CD4-positive, alpha-beta T cell (primary cell): ENCODE measurements at places on chromosomes 3 and 15.

GRCh38 chr3:130491431-130491830 is 25.5 kb upstream of the COL6A6 start:
- no peak for DNase-seq

DNA sequence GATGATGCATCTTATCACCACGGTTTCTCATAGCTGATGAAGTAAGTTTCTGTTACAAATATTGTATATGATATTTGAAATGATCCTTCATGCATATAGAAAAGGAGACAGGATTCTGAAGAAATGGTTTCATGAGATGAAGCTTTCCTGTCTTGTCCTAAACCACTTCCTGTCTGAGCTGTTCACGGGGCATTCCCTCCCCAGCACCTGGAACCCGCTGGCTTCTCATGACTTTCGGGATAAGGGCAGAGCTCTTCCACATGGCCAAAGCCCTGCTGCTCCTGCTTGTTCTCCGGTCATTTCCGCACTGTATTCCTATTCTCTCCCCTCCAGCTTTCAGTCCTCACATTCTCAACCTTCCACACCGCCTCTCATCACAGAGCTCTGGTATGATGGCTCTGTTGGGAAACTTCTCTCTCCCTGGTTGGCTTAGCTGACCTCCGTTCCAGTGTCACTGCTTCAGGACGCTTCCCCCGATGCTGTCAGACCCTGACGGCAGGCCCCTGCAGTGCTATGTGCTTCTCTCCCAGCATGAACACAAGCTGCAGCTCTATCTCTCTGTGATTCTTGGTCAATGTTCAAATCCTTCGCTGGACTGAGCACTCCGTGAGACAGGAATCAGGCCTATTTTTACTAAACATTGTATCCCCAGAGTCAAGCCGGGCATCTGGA is 86.9 kb upstream of the HERC1 start:
- DNase-seq = no peak

DNA sequence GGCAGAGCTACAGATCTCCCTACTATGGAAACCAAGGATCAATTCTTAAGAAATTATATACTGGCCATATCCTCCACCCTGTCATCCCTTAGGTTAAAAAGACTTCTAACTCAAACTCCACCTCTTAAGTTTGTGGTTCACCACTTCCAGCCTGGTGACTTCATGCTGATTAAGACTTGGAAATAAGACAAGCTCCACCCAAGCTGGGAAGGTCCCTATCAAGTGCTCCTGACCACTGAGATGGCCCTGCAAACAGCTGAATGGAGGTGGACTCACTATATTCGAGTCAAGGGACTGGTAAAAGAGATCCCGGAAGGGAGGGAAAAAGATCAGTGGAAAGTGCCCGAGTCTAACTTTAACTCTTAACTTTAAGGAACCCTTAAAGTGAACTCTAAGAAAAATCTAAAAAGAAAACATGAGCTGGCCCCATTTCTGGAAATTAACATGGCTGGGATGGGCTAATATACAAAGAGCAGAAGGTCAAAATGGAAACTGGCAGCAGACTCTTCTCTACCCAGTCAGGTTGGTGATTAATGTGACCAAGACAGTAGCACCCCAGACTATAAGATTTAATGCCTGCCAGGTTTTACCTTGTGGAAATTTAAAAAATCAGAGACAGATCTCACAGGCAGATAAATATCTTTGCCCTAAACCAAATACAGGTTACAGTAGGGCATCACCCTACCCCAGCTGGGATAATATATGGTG is 43.9 kb downstream of the PPCDC start:
- peak; percentile 15 for DNase-seq

DNA sequence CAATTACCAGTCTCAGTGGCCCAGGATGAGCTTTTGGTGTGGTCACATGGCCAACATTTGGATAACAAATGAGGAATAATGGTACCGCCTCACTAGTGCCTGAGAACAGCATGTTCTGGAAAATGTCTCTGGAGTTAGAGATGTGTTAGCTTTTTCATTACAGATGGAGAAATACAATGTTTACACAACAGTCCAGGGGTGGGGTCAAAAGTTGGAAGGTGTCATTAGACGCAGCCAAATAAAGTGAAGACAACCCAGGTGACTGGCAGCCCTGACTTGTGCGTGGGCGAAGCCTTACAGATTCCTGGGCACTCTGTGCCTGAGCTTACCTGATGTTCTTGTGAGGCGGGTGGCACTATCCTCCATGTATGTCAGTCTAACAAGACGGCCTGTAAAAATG is 12.8 kb downstream of the IL17RB start:
- no peak for DNase-seq

- DNase-seq = no peak
Measured at GRCh38 chr3:10353160-10353559, 32.2 kb upstream of the SEC13 start.

GRCh38 chr15:91368611-91369010 is 268.6 kb downstream of the SV2B start:
- no peak for DNase-seq

GRCh38 chr15:67559158-67559557 is 16.7 kb downstream of the MAP2K5 start:
- DNase-seq = no peak

DNA sequence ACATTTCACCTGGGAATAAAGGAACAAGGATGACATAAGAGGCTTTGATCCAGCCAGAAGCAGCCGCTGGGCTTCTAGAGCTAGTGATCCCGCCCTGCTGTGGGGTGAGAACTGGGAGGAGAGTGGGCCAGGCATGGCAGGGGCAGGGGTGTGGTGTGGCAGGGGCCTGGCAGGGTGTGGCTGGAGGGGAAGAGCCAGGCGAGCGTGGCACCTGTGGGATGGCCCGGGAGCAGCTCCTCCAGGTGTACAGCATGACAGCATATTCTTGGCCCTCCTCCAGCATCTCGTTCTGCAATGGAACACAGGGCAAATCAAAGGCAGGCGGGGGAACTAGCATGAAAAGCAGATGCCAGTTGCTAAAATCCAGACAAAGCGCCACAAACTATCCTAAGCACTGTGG is 35.5 kb downstream of the CYFIP1 start:
- DNase-seq = no peak

- DNase-seq = no peak
Measured at GRCh38 chr15:84821501-84822021, 4.4 kb downstream of the ALPK3 start.

- DNase-seq = no peak
Measured at GRCh38 chr15:41128174-41128902, 12.3 kb upstream of the INO80 start.

GRCh38 chr3:189744235-189744634 is 113.0 kb downstream of the TP63 start:
- DNase-seq = no peak

GRCh38 chr3:104604326-104605010 is 762.2 kb upstream of the ALCAM start:
- no peak for DNase-seq

- no peak for DNase-seq
Measured at GRCh38 chr15:80211976-80212375, 40.0 kb downstream of the CTXND1 start.

DNA sequence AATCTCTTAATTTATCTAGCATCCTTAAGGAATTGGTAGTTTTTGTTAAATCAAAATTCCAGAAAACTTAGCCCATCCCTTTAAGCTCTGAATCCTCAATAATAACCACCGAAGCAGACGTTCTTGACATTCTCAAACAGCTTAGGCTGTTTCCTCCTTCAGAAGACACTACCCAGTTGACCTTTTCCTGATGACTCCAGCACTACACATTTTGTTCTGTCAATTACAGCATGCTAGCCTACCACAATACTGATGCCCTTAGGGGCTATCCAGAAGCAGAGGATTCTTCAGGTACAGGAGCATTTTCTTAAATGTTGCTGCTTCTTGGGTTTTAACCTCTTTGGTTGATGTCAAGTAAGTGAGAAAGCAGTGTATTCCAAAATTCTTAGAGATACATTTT is 33.4 kb downstream of the ETV5 start:
- no peak for DNase-seq

- no peak for DNase-seq
Measured at GRCh38 chr3:29335438-29335837, 54.6 kb downstream of the RBMS3 start.

- DNase-seq = no peak
Measured at GRCh38 chr15:101614001-101614585, 38.1 kb downstream of the TM2D3 start.

- no peak for DNase-seq
Measured at GRCh38 chr15:63672775-63673174, 75.6 kb downstream of the FBXL22 start.

DNA sequence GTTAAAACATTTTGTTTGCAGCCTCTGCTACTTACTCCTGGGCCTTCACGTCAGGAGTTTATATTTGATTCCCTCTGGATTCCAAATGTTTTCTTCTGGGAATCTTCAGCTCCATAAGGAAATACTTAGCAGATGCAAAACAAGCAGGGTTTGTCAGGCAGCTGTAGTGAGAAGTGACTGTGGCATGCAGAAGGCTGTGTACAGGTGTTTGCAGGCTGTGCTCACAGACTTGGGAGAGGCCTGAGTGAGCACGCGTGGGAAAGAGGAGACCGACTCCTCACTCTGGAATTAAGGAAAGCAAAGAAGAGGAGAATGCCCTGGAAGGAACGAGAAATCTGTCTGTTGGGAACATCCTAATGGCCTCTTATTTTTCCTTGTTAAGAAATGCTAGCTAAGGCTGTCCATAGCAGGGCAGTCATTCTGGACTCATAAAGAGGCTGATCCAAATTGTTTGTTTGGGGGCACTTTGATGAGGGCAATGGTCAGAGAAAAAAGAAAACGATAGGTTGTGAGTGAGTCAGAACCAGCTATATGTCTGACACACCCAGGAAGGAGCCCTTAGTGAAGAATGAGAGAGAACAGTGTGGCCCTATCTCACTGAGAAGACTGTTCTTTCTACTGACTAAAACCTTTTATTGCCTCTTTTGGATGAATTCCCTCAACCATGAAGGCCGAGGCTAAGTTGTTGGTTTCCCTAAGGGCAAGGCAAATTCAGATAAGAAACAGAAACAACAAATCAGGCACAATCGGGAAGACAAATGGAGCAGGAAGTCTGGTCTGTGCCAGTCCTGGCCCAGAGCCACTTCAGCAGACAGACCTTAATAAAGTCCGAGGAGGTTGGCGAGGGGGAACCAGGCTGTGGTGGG is 82.6 kb downstream of the TGFBR2 start:
- no peak for DNase-seq

- no peak for DNase-seq
Measured at GRCh38 chr3:76203578-76203977, 418.2 kb upstream of the ZNF717 start.

GRCh38 chr3:129036222-129037092 is 24.1 kb upstream of the GP9 start:
- no peak for DNase-seq

DNA sequence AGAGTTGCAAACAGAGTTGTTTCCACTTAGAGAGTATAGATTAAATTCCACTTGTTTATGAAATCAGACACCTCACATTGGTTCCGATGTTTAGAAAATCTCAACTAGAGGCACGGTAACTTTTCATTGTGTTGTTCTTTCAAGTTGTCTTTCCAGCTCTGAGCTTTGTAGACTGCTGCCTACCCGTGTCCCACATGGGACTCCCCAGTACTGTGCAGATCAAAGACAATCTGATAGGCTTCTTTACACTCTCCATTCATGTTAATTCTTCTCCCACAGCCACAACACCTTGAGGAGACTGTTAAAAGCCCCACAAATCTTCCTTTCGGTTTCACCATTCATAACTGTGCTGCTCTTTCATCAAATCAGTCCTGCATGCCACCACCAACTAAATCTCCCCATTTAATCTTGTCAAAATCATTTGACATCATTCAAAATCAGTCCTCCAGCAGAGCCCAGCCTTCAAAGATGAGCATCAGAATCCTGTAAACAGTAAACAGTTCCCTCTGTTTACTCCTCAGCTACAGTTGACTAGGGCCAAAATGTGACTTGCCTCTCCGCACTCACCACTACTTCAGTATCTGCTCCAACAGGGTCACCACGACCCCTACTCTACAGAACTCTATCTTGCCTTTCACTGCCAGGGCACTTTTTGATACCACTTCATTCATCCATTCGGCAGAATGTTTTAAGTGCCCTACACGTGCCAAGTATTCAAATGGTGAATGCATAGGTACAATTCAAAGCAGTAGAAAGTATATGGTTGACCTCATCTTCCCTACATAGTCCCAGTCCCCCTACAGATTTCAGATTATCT is 8.3 kb downstream of the ANXA2 start:
- no peak for DNase-seq

GRCh38 chr3:14741510-14741909 is 66.6 kb downstream of the C3orf20 start:
- no peak for DNase-seq
